Hematopoietic multipotent progenitor cell (in vitro differentiated cells): ENCODE measurements at places on chromosomes 7 and 10. TPM values are rescaled to one million over a fixed set of nuclear protein-coding genes. Genes with fewer than 3 reads are reported as not detected.
A peak's percentile ranks its signal among the peaks of the same experiment; 100 is the strongest.

DNA sequence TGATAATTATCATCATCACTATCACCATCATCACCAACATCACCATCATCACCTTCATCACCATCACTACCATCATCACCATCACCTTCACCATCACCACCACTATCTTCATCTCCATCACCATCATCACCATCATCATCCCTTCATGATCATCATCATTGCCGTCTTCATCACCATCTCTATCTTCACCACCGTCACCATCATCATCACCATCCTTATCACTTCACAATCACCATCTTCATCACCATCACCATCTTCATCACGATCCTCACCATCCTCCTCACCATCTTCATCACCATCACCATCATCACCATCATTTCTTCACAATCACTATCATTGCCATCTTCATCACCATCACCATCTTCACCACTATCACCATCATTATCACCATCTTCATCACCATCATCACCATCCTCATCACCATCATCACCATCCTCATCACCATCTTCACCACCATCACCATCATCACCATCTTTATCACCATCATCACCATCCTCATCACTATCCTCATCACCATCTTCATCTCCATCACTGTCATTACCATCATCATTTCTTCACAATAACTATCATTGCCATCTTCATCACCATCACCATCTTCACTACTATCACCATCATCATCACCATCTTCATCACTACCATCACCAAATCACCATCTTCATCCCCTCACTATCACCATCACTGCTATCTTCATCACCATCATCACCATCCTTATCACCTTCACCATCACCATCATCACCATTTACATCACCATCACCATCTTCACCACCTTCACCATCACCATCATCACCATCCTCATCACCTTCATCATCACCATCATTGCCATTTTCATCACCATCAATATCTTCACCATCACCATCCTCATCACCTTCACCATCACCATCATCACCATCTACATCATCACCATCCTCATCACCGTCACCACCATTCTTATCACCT lies 72.4 kb upstream of the DNAAF5 start:
- DNase-seq, result no peak

DNA sequence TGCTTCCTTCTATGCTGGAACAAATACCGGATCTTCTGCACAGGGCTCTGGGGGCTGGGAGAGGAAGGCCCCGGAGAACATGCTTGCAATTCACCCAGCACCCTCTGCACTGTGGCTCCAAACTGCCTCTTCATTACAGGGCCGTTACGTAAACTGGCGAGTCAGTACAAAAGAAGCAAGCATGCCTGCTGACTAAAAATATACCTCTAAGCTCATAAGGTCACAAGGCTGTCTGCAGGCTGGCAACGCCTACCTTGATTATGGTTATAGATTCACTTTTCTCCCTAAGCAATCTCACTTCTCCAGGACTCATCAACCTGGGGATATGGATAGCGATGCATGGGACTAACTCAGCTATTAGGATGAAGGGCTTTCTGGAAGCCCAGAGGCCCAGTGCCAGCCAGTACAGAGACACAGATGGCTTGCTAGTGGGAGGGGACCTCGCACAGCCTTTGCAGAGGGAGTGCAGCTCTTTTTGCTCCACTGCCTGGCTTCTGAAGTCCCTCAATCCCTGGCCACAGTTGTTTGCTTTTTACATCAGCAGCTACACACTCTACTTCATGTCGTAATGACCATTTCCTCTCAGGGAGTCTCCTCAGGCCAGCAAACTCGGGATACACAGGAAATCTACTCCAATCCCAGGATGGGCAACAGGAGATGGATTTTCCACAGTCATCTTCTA lies 96.1 kb downstream of the SH3PXD2A start:
- peak; percentile 70 for DNase-seq

The CHRM2 gene
- total RNA-seq, result not detected

DNA sequence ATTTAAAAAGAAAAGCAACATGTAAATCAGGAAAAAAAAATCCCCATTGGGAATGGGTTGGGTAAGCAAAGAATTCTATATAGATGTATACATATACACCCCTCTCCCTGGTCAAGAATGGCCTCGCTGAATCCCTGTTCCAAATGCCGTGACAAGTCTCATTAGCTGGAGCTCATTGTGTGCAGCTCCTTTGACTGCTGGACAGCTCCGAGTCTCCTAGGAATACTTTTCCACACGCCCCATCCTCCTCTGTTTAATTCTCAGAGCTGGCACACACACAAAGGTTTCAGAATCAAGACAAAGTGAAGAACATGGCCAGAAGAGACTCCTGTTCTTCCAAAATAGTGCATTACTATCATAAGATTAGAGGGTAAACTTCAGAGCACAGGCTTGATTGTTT lies 130.9 kb upstream of the MKLN1 start:
- no peak for DNase-seq

The ZNF487 gene
- 9.7 TPM for total RNA-seq

The HECW1 gene
- not detected for total RNA-seq

The SH2D4B gene
- under 0.01 TPM for total RNA-seq

DNA sequence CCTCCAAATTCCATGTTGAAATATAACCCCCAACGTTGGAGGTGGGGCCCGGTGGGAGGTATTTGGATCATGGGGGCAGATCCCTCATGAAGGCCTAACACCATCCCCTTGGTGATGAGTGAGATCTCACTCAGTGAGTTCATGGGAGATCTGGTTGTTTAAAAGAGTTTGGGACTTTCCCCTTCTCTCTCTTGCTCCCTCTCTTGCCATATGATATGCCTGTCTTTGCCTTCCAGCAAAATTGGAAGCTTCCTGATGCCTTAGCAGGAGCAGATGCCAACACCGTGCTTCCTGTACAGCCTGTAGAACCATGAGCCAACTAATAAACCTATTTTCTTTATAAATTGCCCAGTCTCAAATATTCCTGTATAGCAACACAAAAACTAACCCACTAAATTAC lies 55.7 kb upstream of the CDK1 start:
- no peak for DNase-seq

DNA sequence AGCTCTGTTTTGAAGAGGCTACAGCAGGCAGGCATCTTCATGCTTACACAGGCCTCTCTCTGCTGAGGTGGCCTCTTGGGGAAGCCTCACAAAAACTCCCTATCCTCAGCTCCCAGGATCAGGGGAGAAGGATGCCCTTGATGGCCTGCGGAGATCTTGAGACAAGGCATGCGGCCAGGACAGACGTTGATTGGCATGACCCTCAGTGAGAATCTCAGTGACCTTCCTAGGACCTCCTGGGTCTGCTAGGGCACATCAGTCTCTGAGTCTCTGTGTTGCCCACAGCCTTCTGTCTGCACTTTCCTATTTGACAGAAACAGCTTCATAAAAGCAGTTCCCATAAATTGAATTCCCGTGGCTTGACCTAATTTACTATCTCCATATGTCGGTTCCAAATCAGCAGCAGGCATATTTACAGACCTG lies 1005.8 kb upstream of the C7orf33 start:
- DNase-seq, result no peak

The GPR26 gene
- total RNA-seq, result under 0.01 TPM

DNA sequence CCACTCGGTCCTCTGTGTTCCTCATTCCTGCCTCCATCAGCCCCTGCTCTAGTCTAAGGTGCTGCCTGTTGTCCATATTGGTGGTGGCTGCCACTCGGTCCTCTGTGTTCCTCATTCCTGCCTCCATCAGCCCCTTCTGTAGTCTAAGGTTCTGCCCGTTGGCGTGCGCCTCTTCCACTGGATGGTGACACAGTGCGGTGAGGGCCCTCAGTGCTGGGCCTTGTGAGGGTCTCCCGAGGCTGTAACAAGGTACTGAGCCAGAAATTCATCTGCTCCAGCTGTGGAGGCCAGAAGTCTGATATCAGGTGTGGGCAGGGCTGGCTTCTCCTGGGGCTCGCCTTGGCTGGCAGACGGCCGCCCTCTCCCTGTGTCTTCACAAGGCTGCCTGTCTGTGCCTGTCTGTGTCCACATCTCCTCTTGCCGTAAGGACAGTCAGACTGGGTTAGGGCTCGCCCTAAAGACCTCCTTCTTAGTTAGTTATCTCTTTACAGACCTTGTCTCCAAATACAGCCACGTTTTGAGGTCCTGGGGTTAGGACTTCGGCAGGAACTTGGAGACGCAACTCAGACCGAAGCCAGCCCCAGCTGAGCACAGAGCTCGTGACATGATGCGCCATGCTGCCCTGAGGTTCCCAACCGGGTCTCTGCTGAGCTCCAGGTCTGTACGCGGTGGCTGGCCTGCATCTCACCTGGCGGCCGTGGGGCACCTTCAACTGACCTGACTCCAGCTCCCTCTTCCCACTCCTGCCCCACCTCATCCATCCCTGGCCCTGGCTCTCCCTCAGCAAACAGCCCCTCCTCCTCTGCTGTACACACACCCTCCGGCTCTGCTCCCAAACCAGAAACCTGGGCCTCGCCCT lies 181.4 kb upstream of the SHH start:
- no peak for DNase-seq

- no peak for DNase-seq
These were observed 39.5 kb downstream of the SNX10 start for GRCh38 chr7:26331113-26331512.

- DNase-seq, result no peak
These were observed 214.4 kb downstream of the CCSER2 start for GRCh38 chr10:84542522-84543490.

- no peak for DNase-seq
These were observed 38.4 kb upstream of the PLXNA4 start for GRCh38 chr7:132614428-132615318.

The CASTOR2 gene
- 25.3 TPM for total RNA-seq

The ICA1 gene
- total RNA-seq, result 14.0 TPM

GRCh38 chr10:49053998-49054692 lies 61.2 kb downstream of the VSTM4 start:
- DNase-seq, result no peak

DNA sequence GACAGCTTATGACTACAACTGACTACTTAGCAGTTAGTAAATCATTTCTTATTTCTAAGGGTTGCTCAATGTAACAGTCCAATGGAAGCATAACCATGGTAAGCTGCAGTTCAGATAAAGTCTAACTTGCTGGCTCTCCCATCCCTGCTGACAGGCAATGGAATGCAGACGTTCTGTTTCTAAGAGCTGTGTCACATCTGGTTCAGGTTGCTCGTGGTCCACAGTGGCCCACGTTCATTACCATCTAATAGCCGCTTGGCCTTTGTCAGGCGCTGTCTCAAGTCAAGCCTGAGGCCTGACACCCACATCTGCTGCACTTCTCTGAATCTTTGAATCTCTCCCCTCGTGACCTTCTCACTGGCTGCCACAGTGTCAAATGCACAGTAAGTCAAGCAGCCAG lies 240.8 kb downstream of the FGFR2 start:
- no peak for DNase-seq

DNA sequence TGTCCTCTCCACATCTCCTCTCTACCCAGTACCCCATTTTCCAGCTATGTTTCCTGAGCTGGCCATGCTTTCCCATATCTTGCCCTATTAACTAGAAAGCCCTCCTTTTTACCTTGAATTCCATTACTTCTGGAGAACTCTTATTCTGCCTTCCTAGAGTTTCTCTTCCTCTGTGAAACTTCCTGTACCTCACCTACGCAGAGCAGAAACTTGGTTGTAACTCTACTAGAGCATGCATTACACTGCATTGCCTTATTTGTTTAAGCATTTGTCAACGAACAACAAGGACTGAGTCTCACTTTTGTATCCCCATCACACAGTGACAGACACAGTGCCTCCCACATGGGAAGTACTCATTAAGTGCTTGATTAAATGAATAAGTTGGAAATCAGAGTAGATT lies 36.4 kb downstream of the VCL start:
- no peak for DNase-seq

- no peak for DNase-seq
These were observed 5.7 kb downstream of the HOXA5 start for GRCh38 chr7:27137640-27138315.

DNA sequence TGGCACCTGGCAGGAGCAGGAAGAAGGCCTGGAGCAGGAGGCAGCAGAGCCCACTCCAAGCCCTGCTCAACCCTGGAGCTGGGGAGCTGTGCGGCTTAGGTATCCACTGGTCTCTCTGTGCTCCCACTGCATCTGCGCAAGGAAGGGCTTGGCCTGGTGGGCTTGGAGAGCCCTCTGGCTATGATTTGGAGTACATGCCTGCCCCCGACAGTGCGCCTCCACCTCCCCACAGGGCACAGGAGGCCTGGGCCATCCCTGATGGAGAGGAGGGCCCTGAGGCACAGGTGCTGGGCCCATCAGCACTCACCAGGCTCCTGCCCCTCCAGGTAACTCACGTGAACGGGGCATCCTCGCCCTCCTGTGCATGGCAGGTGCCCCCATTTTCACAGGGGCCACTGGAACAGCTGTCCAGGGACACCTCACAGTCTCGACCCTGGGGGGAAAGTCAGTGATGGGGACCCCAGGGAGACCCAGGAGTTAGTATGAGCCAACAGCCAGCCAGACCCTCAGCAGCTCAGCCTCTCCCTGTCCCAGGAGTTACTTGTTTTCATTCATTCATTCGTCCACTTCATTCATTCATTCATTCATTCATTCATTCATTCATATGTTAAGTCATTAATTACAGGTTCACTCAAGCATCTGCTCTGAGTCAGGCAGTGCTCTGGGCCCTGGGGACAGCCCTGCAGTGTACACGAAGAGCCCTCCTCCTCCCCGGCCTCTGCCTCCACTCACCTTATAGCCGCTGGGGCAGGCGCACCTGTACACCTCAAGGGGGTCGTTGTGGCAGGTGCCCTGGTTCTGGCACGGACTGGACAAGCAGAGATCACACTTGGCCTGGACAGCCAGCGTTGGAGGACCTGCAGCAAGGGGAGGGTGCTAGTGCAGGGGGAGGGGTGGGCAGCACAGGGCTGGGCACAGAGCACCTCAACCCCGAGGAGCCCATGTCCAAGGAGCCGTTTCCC lies 167.2 kb downstream of the SLIT1 start:
- no peak for DNase-seq
